ENCODE measurements at places on chromosomes 1 and 21.

GRCh38 chr1:203691447-203691846 is 64.8 kb downstream of the ATP2B4 start:
- DNase-seq, result no peak

DNA sequence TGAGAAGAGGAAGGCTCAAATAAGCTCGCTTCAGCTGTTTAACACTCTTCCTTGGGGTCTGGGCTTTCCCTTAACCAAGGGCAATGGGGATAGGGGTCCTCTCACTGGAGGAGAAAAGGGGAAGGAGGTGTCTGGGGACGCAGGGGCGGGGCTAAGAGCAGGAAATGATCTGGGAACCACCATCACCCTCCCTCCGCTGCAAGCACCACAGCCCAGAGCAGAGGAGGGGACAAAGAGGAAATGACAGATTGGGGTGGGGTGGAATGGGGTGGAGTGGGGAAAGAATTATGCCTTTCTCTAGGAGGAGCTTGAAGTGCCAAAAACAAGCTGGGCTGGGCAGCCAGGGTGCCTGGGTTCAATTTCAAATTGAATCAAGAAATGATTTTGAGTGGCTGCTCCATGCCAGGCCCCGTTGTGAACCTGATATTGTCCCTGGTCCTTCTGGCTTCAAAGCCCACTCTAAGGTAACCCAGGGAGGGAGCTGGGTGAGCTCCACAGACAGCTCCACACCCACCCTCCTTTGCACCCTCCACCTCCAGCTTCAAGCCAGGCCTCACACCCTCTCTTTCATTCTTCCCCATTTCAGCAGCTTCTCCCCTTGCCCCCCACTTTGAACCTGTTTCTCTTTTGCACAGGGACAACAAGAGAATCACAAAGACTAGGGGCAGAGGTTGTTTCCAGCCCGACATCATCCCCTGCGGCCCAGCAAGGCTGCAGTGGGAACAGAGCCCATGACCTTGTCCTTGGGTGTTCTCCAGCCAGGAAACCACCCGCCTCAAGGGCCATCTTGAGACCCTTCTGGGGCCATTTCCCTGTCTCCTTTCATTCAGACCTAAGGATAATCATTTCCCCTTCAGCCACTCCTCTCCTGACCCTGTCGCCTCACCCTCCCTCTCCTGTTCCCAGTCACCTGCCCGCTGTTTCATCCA is 1.1 kb downstream of the ARHGAP30 start:
- no peak for DNase-seq

DNA sequence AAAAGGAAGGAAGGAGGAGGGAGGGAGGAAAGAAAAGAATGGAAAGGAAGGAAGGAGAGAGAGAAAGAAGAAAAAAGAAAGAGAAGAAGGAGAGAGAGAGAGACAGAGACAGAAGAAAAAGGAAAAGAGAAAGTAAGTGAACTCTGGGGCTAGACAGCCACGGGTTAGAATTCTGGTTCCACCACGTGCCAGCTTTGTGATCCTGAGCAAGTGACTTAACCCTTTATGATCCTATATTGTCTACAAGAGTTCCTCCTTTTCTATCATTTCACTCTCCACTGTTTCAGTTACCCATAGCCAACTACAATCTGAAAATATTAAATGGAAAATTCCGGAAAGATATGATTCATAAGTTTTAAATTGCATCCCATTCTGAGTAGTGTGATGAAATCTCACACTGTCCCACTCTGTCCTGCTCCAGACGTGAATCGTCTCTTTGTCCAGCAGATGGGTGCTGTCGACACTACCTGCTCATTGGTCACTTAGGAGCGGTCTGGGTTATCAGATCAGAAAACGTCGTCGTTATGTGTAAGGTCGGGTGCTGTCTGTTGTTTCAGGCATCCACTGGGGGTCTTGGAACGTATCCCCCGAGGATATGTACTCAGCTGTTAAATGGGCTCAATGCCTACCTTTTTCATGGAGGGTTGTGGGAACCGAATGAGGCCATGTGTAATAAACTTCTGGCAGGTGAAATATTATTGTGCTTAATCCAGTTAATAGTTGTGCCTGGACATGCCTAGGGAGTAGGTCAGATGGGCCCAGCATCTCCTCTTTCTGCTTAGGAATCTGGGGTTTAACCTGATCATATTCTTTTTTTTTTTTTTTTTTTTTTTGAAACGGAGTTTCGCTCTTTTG is 19.1 kb downstream of the TMEM51 start:
- DNase-seq, result no peak

- no peak for DNase-seq
Measured at GRCh38 chr21:41975391-41976272, 21.8 kb upstream of the C2CD2 start.

DNA sequence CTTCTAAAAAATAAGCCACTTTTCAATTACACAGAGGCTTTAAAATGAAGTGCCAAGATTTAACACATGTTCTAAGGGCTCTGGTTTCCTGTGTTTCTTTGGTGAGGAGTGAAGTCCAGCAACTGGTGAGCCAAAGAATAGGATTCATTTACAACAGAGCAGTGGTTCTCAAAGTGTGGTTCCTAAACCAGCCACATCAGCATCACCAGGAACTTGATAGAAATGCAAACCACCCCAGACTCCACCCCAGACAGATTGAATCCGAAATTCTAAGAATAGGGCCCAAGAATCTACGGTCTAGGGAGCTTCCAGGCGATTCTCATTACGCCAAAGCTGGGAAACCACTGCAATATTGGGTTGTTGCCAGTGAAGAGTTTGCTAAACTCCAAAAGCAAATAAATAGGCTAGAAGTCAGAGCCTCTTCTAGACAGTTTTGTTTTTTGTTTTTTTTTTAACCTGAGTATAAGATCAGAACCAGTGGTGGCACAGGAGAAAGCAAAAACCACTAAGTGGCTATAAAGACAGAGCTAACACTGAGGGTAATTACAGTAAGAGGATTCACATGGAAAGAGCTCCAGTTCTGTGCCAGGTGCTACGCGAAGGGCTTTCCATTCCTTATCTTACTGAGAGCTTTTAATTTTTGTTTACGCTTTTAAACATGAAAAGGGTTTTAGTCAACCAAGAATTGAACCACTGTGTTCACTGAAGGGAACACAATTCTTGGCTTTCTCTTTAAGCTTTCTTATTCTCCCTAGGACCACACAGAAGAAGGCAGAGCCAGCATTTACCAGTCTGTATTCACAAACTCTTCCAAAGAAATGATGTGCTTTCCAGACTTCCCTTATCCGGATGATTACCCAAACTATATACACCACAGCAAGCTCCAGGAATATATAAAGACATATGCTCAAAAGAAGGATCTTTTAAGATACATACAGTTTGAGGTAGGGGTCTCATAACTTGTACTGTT is 42.4 kb upstream of the FMO2 start:
- DNase-seq, result no peak

DNA sequence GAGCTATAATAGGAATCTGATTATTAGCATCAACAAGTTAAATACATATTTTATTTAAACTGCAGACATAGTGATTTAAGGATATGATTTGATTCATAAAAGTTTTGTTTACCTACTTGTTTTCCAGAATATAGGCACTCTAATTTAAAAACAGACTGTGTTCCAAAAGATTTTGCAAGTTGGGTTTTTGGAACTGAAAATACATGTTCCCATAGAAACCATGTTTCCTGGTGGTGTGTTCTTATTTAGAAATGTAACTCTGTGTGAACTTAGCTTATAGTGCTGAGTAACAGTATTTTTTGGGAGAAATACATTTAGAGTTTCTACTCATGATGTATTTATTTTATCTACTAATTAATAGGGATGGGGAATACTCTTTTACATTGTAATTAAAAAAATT is 21.8 kb downstream of the USP25 start:
- DNase-seq, result no peak

GRCh38 chr1:221881805-221882581 is 140.1 kb upstream of the DUSP10 start:
- DNase-seq, result no peak

DNA sequence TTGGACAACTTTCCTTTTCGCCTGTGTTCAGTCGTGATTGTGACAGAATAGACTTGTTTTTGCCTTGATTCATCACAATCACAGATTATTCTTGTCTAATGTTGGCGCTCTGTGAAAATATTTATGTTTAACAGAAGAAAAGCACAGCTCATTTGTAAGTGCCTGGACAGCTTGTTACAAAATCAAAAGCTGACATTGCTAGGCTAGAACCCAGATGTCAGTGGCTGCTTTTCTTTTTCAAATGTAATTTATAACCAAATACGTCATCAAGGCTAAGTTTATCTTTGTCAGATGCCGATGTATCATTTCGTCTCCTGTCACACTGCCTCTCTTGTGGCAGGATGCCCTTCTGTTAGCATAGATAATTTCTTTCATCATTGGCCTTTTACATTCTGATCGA is 1227.3 kb downstream of the PLA2G4A start:
- DNase-seq, result no peak

GRCh38 chr1:53604291-53604919 is 134.6 kb downstream of the GLIS1 start:
- no peak for DNase-seq

- DNase-seq, result no peak
Measured at GRCh38 chr21:14878971-14879370, 185.8 kb downstream of the NRIP1 start.

- DNase-seq, result no peak
Measured at GRCh38 chr1:60596791-60597750, 485.3 kb upstream of the NFIA start.

DNA sequence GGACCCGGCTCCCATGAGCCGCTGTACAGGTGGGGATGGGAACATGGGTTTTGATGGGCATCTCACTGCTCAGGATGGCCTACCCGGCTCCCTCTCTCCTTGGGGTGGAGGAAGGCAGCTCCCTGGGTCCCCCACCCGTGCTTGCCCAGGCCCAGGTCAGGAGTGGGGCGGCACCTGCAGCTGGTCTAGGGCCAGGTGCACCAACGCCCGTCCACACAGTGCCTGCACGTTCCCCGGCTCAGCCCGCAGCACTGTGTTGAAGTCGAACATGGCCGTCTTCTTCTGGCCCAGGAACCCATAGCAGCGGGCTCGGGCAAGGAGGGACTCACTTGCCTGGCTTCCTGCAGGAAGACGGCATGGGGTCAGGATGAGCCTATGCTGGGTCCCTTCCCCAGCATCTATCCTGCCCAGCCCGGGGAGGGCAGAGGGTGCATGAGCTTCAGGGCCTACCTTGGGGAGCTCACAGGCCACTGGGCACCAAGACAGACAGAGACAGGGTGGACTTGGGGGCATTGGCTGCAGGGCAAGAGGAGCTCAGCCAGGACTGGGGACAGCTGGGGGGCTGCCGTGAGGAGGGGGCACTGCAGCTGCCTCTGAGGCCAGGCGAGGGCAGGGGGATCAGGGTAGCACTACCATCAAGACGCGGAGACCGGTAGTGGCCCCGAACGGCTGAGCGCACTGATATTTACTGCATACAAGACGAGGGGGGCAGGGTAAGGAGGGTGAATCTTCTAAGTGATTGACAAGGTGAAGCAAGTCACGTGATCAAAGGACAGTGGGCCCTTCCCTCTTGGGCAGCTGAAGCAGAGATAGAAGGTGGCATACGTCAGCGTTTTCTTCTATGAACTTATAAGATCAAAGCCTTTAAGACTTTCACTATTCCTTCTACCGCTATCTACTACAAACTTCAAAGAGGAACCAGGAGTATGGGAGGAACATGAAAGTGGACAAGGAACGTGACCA is 17.8 kb downstream of the TTC34 start:
- DNase-seq, result no peak

GRCh38 chr21:25537174-25537573 is 70.1 kb downstream of the MRPL39 start:
- DNase-seq, result no peak

GRCh38 chr1:9807541-9807940 is 16.2 kb downstream of the CLSTN1 start:
- no peak for DNase-seq

DNA sequence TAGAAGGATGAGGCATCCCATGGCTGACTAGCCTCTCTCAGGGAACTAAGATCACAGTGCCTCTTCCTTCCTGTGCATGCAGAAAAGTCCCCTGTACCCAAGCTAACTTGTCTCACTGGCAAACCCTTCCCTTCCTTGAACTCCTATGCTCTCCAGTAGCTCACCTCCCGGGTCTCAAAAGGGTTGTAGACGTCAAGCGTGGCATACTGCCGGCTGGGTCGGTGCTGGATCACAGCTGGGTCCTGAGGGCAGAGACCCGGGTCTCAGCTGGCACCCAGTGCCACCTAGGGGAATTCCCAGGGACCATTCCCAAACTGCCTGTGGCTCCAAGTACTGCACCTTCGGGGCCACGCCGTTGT is 688 bp downstream of the SCAMP3 start:
- DNase-seq, result no peak

DNA sequence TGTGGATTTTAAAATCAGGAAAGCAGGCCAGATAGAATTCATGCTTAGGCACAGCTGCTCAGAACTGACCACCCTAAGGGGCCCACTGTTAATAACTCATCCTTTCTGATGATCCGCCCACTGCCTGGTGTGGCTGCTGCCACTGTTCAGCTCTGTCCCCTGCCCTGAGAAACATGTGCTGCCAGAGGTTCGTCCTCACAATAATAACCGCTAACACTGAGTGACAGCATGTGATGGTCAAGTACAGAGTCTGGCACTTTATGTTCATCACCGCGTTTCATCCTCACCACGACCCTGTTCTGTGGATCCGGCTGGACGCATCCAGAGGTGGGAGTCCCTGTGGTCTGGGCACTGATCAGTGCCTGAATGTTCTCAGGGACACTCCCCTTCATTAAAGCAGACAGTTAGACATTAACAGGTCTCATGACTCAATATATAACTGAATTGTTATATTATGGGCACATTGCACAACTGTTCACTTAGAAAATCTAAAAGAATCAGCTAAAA is 108.6 kb downstream of the SIM2 start:
- no peak for DNase-seq

- no peak for DNase-seq
Measured at GRCh38 chr21:17387030-17387617, 125.7 kb upstream of the CXADR start.

GRCh38 chr1:221162939-221163338 is 283.7 kb downstream of the HLX start:
- DNase-seq, result no peak

- DNase-seq, result no peak
Measured at GRCh38 chr21:29638138-29638537, 301.7 kb downstream of the GRIK1 start.

GRCh38 chr1:88647249-88647645 is 36.8 kb upstream of the PKN2 start:
- no peak for DNase-seq

DNA sequence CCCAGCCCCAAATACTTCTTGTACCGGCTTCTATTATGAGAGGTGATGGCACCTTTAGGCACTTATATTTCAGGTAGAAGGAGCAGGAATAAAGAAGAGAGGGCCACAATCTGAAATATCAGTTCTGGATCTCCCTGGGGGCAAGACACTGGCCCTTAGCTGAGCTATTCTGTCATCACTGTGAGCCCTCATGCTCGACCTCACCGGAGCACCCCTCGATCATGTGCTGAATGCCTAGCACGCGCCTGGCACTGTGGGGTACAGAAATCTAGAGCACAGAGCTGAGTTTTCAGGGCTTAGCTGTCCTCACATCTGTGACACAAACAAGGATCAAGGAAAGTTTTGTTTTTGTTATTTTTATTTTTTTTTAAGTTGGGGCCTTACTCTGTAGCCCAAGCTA is 7.6 kb upstream of the MX1 start:
- DNase-seq, result no peak

- no peak for DNase-seq
Measured at GRCh38 chr1:36486439-36487335, 4.0 kb upstream of the CSF3R start.

- no peak for DNase-seq
Measured at GRCh38 chr21:25994758-25995163, 175.8 kb downstream of the APP start.

- DNase-seq, result no peak
Measured at GRCh38 chr1:208728815-208729214, 484.6 kb upstream of the PLXNA2 start.

- no peak for DNase-seq
Measured at GRCh38 chr1:67815303-67816094, 17.8 kb downstream of the GNG12 start.

GRCh38 chr1:37501661-37502060 is 12.9 kb downstream of the MEAF6 start:
- DNase-seq, result no peak
